Germinal center (tissue), 1 donor: ENCODE measurements at places on chromosomes 12 and 14.

- no peak for DNase-seq
Observed at GRCh38 chr12:1838205-1838993, 18.0 kb downstream of the LRTM2 start.

- no peak for DNase-seq
Observed at GRCh38 chr12:18267427-18268099, 6.2 kb downstream of the PIK3C2G start.

GRCh38 chr14:100544506-100545141, 42.6 kb downstream of the BEGAIN start:
- DNase-seq: no peak

- DNase-seq: no peak
Observed at GRCh38 chr12:9650151-9650576, 19.3 kb upstream of the CLEC2D start.

- peak; percentile 63 for DNase-seq
Observed at GRCh38 chr12:54749191-54749818, 101.1 kb upstream of the DCD start.

DNA sequence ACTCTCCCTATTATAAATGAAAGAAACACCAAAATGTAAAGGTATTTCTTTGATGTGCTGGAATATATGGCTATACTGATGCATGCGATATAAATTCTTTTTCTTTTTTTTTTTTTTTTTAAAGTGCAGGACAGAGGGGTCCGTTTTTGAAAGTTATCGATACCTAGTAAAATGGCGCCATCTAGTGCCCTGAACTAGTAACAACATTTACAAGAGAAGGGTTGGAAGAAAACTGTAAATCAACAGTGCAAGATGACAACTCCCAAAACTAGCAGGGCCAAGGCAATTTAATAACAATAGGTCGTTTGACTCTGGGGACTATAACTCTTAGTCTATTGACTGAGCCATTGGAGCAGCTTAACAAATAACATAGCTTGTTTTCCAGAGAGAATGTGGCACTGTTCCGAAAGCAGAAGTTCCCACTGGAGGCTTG, 137.7 kb downstream of the SPTSSA start:
- DNase-seq: peak; percentile 32

DNA sequence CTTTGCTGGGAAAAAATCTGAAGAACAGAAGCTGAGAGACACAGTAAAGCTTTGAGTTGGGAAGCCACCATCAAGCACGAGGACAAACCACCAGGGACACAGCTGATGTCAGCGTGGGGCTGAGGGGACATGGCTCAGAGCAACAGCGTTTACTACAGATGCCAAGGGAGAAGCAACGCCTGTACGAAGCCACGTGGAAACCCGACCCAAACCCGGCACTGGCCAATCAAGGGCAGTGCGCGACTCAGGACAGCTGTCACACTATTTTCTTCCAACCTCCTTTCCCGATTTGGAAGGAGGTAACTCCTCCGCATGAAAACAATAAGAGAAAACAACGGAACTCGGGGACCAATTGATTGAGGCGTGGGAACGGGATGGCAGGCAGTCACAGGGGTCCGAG, 20.2 kb upstream of the CHGA start:
- no peak for DNase-seq

DNA sequence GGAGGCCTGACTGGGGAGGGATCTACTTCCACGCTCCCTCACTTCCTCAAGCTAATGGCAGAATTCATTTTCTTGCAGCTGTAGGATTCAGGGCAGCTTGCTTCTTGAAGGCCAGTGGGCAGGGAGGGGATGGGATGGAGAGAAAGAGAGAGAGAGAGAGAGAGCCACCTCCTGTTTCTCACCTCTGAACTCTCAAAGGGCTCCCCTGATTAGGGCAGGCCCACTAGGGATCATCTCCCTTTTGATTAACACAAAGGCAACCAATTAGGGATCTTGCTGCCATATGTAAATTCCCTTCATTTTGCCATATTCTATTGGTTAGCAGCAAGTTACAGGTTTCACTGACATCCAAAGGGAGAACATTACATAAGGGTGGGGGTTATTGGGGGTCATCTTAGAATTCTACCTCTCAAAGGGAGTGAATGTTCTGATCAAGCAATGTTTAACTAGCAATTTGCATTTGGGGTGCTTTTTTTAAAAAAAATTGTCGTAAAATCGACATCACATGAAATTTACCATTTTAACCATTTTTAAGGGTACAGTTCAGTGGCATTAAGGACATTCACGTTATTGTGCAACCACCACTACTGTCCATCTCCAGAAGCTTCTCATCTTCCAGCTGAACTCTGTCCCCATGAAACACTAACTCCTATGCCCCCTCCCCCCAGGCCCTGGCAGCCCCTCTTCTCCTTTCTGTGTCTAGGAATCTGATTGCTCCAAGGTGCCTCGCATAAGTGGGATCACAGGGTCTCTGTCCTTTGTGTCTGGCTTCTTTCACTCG, 47.3 kb upstream of the NCOR2 start:
- DNase-seq: no peak

DNA sequence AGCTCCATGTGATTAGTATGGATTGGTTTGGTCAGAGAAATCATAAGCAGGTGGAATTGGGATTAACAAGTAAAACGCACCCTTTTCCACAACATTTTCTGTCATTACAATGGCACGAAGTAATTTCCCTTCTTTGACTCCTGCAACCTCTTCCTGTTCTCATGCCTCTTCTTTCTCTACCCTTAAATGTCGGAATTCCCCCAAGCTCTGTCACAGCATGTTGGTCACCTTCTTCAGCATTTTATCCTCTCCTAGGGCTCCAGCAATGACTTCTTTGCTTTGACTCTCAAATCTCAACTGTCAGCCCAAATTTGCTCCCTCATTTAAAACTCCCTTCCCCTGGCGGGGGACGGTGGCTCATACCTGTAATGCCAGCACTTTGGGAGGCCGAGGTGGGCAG, 5.3 kb upstream of the GRIP1 start:
- DNase-seq: no peak

- peak; percentile 76 for DNase-seq
Observed at GRCh38 chr12:120534703-120535655, 823 bp downstream of the RNF10 start.

DNA sequence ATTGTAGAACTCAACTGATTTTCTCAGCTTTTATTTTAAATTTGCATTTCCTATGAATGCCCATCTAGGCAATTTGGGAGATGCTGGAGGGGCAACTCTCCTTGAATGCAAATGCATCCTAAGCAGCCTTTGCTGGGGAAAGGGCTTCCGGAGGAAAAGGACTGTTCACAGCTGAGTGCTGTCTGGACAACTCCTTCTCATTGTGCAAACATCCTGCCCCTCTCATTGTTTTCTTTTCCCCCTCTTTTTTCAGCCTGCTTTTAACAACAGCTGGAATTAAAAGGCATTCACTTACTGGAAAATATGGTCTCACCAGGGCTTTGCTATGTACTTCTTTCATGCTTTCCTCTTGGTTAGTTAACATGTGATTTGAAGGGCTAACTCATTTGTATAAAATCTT, 397.8 kb downstream of the FUT8 start:
- DNase-seq: no peak

DNA sequence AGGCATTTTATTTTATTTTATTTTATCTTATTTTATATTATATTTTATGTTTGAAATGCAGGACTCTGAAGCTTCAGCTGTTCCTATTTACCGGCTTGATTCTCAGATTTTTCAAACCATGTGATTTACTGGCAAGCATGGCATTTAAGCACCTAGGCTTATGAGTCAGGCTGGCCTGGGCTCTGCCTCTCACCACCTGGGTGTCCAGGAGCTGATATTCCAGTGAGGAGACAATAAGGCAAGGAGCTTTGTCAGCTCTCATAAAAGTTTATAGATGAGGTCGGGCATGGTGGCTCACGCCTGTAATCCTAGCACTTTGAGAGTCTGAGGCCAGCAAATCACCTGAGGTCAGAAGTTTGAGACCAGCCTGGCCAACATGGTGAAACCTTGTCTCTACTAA, 2.1 kb downstream of the DAO start:
- no peak for DNase-seq

DNA sequence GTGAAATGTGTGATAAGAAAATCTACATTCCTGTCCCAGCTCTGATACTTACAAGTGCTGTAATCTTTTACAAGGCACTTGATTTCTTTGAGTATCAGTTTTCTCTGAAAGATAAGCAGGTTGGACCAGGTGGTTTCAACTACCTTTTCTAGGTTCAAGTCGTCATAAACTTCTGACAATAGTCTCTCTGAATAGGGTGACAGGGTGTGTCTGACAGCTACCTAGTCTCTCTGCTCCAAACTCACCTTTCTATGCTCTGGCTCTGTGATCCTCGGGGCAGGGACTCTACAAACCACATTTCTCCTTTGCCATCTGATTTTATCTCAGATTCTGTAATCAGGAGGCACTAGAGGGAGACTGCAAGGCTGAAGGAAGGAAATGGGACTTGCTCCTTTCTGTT, 137.7 kb upstream of the SYT1 start:
- DNase-seq: no peak

DNA sequence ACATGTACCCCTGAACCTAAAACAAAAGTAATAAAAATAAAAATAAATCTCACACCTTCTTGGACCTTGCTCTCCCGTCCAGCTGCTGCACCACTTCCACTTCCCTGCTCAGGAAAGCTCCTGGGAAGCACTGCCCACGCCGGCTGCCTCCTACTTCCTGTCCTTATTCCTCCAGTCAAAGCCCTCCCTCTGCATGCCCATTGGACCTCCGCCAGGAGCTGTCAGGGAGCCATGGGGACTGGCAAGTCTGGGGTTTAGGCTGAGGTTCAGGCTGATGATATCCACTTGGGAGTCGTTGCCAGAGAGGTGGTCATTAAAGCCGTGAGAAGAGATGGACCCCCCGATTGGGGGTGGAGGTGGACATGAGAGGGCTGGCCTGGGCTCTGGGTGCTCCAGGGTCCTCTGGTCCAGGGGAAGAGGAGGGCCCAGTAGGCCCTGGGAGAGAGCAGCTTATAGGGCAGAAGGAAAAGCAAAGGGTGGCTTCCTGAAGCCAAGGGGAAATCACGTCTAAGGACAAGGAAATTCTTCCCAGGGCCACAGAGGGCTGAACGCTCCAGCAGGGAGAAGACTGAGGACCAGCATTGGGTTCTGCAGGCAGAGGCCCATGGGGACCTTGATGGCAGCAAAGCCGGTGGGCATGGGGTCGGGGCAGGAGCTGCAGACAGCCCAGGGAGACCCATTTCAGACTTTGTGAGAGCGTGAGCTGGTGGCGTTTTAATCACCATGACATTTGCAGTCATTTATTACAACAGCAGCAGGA, 78.7 kb downstream of the FZD10 start:
- no peak for DNase-seq

GRCh38 chr12:6332459-6332858, 9.4 kb downstream of the TNFRSF1A start:
- no peak for DNase-seq

GRCh38 chr12:68807576-68808387, at the start of gene MDM2:
Gene MDM2 (plus strand): TSS chr12:68808177. CDS start chr12:68808478, 301 bp downstream.
- peak; percentile 98 for DNase-seq

- DNase-seq: no peak
Observed at GRCh38 chr12:109596418-109597244, 23.0 kb downstream of the MVK start.

DNA sequence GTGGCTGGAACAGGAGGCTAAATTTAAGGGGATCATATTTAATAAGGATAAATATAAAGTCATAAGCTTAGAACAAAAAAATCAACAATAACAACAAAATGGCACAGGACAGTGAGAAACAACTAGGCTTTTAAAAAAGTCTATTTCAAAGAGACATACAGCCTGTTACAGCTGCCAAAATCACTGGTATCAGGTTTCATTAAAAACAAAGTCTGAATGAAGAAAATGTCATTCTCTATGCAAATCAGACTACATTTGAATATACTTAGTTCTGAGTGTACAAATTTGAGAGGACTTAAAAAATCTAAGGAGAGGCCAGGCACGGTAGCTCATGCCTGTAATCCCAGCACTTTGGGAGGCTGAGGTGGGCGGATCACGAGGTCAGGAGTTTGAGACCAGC, 44.0 kb downstream of the TFCP2 start:
- no peak for DNase-seq

DNA sequence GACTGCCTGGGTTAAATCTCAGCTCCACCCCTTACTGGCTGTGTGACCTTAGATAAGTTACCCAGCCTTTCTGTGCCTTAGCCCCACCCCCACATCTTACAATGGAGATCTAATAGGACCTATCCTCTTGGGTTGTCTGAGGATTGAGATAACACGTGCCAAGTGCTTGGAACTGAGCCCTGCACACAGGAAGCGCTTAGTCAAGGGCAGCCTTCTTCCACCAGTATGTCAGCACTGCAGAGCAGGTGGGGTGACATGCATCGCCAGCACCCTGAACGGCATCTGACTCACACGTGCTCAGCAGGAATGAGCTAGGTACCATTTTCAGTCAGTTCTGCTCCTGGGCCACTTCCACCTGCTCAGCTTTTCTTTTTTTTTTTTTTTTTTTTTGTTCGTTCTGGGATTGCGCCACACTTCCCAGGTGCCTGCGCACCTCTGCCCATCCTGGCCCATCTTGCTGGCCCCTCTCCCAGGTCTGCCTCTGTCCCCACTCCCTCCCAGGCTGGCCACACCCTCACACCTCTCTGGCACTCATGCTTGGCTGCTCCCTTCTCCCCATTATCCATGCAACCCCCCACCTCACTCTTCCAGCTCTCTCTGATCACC, 19.6 kb downstream of the LGMN start:
- no peak for DNase-seq

- DNase-seq: no peak
Observed at GRCh38 chr12:96014943-96015599, 18.9 kb upstream of the HAL start.

DNA sequence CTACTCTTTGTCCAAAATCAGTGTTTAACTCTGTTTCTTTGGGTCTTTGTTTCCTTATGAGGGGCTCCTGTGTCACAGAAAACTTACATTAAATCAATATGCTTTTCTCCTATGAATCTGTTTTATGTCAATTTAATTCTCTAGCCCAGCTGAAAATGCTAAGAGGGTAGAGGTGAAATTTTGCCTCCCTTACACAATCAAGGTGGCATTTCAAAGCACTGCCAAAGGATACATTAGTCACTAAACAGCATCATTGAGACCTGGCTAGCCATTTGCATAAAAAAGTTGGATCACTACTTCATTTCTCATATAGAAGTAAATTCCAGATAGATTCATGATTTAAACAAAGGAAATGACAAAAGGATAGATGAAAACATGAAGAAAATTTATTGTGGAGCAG, 12.1 kb downstream of the TCL1B start:
- no peak for DNase-seq

DNA sequence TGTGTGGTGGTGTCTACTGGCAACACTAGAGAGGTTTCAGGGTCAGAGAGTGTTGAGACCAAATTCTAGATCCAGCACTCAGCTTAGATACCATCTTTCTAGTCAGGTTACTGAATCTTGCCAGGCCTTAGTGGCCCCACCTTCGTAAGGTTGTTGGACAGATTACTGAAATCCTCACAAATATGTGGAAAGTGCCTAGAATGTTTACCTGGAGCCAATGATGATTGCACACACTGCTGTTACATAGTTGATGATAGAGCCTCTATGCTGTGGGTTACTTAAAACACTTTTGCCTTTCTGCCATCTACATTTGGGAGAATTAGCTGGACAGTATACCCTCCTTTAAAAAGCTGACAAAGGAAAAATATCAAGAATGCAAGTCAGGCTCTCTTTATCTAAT, 33.2 kb downstream of the SRGAP1 start:
- DNase-seq: no peak

GRCh38 chr12:86249276-86249675, 6.9 kb downstream of the MGAT4C start:
- DNase-seq: no peak

- DNase-seq: no peak
Observed at GRCh38 chr14:104265918-104266630, 127.7 kb downstream of the KIF26A start.
